ENCODE measurements at places on chromosomes 1 and 21.

DNA sequence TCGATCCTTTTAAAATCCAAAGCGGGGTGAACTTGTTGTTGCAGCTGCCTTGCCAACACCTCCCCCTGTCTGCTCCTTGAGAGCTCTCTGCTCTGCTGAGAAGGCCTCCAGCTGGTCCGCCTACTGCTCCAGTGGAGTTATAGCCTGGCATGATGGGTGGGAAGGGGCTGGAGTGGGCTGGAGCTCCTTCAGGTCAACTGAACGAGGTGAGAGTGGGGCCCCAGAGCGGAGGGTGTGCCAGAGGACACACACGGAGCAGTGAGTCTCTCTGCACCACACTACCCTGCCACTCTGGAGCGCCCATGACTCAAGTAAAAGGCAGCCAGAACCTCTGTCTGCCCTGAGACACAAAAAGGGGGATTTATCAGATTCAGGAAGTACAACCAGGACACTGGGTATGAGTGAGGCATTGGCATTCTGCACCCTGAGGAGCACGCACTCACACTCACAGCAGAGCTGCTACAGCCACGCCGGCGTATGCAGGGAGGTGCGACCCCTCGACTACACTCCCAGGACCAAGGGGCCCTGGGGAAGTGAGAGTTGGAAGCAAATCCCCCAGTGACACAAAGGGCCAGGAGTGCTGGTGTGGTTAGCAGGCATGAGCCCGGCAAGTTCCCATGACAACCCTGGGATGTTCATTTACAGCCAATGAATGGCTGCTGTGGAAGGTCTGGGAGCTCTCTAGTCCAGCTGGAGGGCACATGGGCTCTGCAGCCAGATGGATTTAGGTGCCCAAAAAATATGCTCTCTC is 28.0 kb upstream of the EVA1B start:
- peak; percentile 83 for DNase-seq

DNA sequence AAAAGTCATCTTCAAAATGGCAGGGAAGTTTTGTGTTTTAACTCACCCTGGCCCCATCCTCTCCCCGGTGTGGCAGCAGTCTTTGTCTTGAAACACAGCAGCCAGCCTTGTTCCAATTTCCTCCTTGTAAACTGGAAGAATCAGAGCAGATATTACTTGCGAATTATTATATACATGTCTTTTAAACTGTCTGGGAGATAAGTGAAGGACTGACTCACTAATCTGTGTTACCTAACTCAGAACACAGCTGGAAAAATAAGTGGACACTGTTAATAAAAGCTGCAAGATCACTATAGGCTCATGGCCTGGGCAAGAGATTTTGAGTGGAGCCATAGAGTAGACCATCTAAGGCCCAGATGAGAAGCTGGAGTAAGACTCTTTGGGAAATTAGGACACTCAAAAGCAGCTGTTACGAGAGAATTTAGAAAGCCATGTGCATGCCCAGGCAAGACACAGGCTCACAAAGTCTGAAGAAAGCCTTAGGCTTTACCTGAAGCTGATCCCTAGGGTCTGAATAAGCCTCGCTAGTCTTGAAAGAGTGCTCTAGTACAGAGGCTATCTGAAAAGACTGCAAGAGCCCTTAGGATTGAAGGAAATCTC is 233.0 kb upstream of the RAB4A start:
- no peak for DNase-seq

DNA sequence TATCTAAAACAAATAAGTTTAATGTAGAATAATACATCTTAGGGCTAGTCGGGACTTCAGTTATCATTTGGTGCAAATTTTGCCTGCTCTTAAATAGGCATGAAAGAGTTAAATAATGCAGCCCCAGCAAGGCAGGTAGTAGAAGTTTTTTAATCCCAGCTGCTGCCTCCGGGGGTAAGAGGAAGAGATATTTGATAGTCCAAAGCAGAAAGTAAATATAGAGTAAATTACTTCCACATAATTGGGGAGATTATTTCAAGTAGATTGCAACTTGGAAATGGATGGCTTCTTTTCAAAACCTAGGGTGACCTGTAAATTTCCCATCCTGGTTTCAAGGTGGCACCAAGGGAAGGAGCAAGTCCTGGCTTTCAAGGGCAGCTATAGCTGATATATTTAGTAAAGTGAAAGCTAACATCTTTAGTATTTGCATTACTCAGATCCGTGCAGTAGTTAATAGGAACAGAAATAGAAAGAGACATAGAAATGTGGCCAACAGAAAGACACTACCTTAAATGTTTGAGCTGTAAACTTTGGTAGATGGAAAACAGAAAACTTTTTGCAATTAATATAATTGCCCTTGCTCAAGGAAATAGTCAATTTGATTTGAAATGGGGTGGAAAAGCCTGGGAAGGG is 109.1 kb downstream of the LMO4 start:
- DNase-seq, result no peak

DNA sequence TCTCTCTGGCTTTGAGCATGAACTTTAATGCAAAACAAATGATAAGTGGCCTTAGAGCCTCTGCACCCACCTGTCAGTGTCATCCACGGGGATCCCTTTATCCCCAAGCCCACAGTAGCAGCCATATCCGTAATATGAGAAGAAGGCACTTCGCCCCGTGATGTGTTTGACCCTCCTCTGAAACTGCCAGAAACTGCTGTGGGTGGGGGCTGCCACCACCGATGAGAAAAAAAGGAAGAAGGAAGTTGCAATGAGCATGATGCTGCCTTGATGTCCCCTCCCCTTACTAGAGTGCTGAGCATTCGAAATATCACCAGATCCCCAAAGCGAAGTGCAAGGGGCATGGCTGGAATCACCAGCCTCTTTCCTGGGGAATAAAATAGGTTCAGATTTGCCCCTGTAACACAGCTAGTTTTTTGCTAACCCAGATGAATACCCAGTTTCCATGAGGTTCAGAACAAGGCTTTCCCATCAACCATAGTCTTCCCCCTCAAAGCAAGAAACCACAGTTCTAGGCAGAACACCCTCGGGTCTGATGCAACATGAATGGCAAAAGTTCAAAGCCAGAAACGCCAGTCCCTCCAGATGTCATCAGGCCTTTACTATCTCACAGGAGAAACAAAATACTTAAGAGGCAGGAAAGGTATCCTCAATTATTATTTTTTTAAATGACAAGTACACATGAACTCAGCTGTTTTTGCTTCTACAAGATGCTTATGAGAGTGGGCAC is 10.8 kb upstream of the UBXN10 start:
- DNase-seq, result no peak

DNA sequence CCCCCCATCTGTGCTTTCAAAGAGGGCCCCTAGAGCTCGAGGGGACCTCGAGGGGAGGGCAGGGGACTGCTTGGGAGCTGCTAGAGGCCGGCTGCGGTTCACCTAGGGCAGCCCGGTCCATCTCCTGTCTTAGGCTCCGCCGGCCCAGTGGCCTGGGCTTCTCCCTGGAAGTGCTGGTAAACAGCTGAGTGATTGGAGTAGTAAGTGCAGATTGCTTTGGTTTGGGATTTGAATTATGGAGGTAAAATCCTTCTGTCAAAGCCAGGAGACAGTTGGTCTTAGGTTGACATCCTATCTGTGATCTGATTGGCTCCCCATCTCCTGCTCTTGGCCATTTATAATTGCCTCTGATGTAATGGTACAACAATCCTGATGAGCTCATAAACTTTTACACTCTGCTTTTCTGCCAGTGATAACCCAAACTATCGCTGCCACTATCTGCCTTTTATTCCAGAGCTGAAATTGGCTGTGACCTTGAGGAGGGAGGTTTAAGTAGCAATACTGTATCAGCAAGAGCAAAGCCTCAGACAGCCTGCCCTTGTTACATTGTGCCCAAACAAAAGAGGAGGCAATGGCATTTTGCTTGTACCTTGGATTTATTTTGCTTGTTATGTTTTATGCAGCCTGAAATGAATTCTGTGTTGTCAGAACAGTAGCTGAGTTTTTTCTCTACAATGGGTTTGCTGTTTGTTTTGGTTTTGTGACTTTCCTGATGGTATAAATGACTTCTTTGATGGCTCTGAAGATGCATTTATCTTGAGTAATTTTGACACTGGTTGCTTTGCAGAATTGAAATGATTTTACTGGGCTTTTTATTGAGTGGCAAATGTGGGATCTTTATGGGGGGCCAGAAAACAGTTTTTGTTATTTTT is 2.4 kb downstream of the ARID1A start:
- DNase-seq, result peak; percentile 96

GRCh38 chr1:11719313-11720032 is 16.5 kb upstream of the AGTRAP start:
- no peak for DNase-seq

GRCh38 chr1:209689477-209689876 is 14.3 kb downstream of the G0S2 start:
- DNase-seq, result no peak

DNA sequence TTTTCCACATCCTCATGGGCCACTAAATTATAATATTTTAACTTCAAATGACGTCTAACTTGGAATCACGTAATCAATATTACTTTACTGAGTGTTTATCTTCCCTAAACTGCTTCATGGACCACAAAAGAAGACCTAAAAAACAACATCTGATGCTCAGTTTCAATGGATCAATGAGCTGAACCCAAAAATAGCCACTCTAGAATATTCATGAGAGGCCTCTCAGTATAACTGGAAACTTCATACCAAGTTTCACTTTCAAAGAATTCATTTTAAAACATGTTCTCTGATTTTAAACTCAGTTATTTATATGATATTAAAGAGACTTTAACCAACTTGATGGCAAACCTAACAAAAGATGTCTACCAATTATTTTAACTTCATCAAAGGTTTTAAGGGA is 23.7 kb upstream of the TIAM1 start:
- no peak for DNase-seq

DNA sequence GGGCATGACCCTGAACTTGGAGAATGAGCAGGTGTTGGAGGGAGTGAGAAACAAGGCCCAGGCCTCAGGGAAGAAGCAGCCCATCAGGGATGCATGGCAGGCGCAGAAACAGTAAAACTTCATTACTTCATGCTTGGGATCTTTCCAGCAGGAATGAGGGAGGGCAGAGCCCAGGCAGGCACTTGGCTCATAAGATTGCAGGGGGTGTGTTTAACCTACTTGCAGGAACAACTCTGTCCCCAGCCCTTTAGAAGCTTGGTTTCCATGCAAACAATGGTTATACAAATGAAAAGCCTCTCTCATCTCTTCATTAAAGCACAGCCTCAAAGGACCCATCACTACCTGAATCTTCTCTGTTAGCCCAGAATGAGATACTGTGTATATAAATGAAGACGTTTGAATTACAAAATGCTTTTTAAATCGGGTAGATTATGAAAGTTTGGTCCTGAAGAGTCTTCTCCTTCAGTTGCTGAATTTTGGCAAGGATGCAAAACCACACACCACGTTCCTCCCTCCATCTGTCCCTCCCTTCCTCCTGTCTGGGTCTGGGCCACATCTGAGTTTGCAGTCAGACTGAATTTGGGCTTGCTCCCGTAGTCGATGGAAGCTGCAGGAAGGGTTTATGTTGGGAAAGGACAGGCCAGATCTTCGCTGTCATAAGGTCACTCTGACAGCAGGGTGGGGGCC is 154.4 kb upstream of the KLHDC7A start:
- no peak for DNase-seq

DNA sequence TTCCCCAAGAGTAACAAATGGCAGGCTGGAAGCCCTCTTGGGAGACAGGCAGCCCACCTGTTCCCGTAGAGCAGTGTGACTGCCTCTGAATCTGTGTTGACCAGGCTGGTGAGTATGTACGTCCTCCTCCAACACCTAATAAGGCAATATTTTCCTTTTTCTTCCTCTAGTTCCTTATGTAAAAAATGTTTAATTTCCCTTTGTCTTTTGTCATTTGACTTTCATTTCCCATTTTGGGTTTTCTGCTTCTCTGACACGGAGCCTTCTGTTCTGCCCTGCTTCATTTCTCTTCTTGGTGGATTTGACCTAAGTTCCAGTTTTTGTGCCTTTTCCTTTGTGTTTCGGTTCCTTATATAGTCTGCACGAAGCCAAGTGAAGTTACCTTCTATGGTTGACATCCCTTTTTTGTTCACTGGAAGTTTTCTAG is 65.8 kb upstream of the ATF3 start:
- no peak for DNase-seq

DNA sequence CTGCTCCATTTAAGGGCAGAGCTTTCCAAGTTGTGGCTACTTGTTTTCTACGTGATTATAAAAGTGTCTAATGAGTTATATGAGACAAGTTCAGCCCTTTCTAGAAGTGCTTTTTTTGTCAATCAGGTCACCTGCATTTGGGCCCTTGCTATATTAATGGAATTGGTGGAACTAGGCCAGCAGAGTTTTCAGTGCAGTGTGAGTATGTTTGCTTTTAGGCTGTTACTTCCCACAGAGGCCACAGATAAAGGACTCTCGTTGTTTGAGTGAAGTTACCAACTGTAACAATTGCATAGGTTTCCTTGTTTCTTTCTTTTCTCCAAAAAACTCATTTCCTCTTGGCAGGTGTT is 10.9 kb downstream of the SMAP2 start:
- no peak for DNase-seq

DNA sequence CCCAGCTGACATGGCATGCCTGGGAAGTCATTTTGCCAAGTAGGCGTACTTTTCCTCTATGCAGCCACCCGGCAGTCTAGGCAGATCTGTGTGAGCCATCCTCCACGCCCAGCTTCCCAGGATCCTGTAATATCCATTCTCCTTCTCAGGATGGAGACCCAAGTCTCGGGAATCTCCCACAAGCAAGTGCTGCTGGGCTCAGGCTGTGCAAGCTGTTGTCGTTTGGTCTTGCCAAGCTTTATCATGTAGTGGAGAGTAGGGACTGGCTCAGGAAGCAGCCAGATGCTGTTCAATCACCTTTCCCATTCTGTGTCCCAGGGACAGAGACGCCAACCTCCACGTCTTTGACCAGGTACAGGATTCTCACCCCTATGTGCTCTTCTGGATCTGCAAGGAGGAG is 191.1 kb upstream of the TMEM51 start:
- DNase-seq, result no peak

- no peak for DNase-seq
Observed at GRCh38 chr1:14725695-14726094, 127.2 kb downstream of the KAZN start.

GRCh38 chr1:209587789-209588188 is 4.3 kb downstream of the CAMK1G start:
- DNase-seq, result no peak

GRCh38 chr1:193318347-193318746 is 131.9 kb upstream of the B3GALT2 start:
- no peak for DNase-seq

DNA sequence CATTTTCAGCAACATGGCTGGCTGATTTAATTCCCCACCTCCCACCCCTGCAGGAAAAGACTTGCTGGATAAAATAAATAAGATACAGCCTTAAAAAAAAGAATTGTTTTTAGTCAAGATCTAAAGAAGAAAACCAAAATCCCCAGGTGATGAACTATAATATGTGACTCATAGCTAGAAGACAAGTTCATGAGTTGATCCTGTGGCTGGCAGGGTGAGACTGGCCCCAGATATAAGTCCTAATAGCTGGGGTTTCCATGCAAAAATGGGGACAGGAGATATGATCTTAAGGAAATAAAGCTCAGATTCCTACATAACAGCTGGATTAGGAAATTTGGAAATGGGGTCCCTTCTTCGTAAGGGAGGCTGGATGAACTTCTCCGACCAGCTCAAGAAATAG is 21.9 kb upstream of the RGSL1 start:
- DNase-seq, result no peak

- DNase-seq, result no peak
Observed at GRCh38 chr1:163205513-163205912, 2.8 kb upstream of the RGS5 start.

GRCh38 chr1:106055855-106056254 is 1000.6 kb upstream of the PRMT6 start:
- DNase-seq, result no peak

Data from kidney epithelial cell (primary cell).